Glutamatergic neuron (in vitro differentiated cells): ENCODE measurements at places on chromosomes 11 and 22.

GRCh38 chr11:73579641-73580434 lies 18.1 kb downstream of the FAM168A start:
- DNase-seq, result no peak

DNA sequence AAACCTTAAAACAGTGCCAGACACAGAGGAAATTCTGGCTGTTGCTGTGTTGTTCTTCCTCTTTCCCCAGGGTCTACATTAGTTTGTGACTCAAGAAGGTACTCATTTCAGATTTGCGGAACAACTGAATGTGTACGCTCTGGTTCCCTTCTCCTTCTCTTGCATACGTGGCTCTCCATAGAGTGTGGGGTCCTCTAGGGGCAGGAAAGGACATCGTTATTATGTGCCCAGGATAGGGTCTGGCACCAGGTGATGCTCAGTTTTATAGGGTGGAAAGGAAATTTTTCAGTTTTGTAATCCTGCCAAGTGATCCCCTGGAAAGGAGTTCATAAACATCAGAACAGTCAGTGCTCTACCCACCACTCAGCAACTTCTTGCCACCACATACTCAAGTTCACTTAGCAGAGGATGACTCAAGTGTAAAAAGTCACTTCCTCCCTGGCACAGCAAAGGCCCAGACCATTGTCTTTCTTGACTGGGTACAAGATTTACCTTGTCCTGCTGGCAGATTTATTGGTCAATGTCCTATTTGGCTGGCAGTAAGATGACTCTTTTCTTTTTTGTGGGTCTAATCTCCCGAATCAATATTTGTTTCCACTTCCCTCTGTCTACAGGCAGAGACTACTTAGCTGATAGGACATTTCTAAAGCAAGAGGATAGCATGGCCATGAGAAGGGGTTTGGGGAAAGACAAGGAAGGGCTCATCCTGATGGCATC lies 246.0 kb upstream of the TENM4 start:
- no peak for DNase-seq

GRCh38 chr11:46198245-46199240 lies 77.3 kb upstream of the PHF21A start:
- no peak for DNase-seq

DNA sequence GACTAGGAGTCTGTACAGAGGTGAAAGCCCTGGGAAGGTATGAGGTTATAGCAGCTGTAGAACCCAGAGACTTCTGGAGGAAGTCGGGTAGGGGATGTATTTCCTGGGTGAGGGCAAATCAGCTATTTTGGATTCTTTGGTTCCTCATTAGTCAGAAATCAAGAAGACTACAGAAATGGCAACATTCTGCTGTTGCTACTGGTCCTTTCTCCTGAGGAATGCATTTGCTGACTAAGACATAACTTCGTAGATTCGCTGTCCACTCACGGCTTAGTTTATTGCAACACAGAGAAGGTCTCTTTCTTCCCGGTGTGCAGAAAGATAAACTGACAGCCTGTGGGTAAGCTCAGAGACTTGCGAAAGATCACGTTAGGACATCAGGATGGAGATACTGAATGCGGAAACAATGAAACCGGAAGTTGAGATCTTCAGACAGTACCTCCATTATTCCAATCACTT lies 25.3 kb upstream of the SESN3 start:
- DNase-seq, result no peak

- no peak for DNase-seq
Measured at GRCh38 chr22:24521791-24522245, 26.7 kb downstream of the UPB1 start.

GRCh38 chr11:62082292-62082657 lies 41.5 kb upstream of the INCENP start:
- no peak for DNase-seq

GRCh38 chr11:48109046-48109666 lies 107.5 kb upstream of the OR4B1 start:
- no peak for DNase-seq

GRCh38 chr11:104402812-104403521 lies 239.0 kb upstream of the PDGFD start:
- DNase-seq, result no peak

DNA sequence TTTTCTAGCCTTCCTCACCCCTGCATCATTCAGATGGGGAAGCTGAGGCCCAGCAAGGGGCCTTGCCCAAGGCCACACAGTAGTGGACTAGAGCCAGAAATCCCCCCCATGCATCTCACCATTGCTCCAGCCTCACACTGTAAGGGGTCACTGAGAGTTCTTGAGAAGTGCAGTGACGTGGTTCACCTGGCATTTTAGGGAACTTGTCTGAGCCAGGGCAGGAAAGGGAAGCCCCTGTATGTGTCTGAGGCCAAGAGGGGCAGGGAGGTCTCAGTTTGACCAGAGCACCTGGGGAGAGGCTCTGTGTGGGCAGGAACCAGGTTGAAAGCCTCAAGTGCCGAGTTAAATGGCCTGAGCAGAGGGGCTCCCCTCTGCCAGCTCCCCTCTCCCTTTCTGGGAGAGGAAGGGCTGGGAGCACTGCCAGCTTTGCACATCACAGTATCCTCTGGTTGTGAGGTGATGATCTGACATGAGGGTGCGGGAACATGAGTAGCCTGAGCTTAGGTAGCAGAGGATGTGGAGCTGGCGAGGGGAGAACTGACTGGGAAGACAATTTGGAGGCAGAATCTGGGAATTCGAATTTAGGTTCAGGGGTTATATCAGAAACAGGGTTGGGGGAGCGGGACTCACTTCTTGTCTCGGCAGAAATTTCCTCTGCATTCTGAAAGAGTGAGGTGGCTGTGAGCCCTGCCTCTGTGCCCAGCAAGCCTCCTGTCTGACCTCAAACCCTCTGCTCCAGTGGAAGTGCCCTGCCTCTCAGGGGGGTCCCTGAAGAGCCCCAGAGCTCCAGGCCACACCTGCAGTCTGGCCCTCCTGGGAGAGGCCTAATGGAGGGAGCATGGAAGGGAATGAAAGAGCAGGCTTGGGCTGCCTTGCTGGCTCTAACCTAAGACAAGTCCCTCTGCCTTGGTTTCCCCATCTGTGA lies 14.6 kb downstream of the ARHGEF17 start:
- DNase-seq, result no peak

DNA sequence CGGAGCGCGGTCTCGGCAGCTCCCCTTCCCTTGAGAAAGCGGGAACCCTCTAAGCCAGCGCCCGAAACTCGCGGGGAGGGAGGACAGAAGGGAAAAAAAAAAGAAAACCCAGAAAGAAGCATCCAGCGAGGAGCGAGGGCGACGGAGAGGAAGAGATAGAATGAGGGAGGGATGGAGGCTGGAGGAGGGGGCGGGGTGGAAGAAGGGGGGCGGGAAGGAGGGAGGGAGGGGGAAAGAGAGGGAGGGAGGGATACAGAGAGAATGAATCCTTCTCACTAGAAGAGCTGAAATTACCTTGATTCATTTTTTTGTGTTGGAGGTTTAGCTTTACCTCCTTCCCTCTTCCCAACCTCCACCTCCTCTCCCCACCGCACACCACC lies 19.3 kb upstream of the BDNF start:
- DNase-seq, result peak; percentile 34

- DNase-seq, result no peak
Measured at GRCh38 chr11:15367695-15368094, 253.0 kb downstream of the INSC start.

- DNase-seq, result no peak
Measured at GRCh38 chr11:69444381-69445130, 36.9 kb upstream of the LINC01488 start.

DNA sequence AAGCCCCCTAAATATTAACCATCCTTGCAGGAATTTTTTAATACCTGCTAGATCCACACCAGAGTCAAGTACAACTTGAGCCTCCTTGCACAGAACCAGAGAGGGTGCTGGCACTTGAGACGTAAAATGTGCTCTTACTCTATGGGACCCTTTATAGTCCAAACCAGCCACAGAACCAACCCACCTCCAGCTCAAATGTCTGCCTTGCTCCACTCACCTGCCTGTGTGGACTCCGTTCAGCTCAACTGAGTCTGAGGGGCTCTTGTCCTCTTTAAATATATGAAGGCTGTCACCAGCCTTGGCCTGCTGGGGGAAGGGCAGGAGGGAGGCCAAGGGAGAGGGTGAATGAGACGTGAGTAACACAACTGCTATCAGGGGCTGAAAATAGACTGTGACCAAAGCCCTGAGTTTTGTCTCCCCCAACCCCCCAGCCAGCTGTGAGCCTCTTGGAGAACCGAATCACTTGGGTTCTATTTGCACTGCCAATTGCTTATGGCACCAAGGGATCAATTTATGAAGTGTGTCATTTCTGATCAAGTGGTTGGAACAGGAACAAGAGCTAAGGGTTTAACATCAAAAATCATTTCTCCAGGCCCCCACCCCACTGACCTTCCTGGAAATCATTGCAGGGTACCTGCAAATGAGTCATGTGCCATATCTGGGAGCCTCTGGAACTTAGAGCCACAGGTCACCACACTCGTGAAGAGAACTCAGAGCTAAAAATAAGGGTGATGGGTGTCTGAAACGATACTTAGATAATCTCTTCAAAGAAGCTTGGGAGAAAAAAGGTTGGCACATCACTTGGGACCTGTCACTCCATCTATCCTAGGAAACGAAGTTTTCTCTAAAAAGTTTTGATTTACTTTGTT lies at the start of gene CSRP3:
TSS of gene CSRP3 (minus strand) at position 247 of the 869 bp plus-strand sequence. CDS start 9,535 bp downstream, outside the sequence.
- no peak for DNase-seq

DNA sequence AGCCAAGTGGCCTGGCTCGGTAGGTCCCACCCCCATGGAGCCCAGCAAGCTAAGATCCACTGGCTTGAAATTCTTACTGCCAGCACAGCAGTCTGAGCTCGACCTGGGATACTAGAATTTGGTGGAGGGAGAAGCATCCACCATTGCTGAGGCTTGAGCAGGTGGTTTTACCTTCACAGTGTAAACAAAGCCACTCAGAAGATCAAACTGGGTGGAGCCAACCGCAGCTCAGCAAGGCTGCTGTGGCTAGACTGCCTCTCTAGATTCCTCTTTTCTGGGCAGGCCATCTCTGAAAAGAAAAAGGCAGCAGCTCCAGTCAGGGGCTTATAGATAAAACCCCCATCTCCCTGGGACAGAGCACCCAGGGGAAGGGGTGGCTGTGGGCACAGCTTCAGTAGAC lies 22.3 kb upstream of the OR5B21 start:
- no peak for DNase-seq

DNA sequence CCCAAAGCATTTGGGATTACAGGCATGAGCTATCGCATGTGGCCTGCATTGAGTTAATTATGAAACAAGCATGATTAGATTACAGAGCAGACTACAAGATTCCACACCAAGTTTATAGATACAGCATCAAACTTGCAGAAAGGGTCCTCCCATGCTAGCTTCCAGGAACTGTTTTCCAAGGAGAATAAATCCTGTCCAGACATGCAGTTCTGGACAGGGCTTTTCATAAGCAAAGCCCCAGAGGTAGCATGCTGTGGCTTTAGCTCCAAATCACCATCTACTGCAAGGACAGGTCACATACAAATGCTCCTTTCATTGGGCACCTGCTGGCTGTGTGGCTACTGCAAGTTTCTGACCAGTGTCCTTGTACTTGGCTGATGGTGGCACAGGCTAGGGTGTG lies 57.1 kb downstream of the HIRA start:
- no peak for DNase-seq
